ENCODE measurements at places on chromosomes 1 and 21.
A peak's percentile ranks its signal among the peaks of the same experiment; 100 is the strongest.

- no peak for DNase-seq
Observed at GRCh38 chr1:173433751-173434326, 43.3 kb upstream of the PRDX6 start.

- peak; percentile 2 for DNase-seq
Observed at GRCh38 chr1:171420810-171421209, 64.5 kb upstream of the PRRC2C start.

- DNase-seq, result no peak
Observed at GRCh38 chr1:29249951-29250581, 13.7 kb downstream of the PTPRU start.

DNA sequence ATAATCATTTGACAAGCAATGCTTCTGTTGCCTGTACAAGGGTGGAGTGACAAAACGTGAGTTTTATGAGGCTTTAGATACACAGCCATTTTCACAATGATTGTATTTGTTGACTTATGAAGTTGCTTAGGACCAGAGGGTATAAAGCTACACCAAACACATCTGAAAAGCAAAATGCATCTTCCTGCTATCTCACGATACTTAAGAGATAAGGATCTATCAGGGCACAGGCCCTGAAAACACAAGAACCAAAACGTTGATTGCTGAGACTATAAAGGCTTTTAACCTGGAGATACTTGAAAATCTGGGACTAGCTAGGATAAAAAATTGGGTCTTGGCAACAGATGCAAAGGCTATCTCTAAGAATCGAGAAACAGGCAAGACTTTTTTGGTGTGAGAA, 115.7 kb downstream of the SLC5A9 start:
- no peak for DNase-seq

DNA sequence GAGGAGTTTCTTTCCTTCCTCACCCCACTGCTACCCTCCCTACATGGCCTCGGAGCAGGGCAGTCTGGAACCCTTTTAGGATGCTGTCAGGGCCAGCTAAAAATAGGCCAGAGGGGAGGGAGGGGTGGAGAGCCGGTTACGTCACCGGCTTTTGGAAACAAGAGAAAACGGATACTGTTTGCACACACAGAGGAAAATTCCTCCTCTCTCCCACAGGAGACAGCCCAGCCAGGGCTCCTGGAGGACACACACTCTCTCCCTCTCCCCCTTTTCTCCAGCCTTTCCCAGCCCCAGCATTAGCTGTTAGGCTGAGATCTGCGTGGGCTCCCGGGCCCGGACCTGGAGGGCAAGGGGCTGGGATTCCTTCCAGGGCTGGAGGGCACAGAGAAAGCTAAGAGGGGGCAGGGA, 20.0 kb upstream of the ALDH4A1 start:
- DNase-seq, result peak; percentile 91

Measured in fibroblast of lung (primary cell).